ENCODE measurements at places on chromosomes 5 and 9. TPM values are rescaled to one million over a fixed set of nuclear protein-coding genes. Genes with fewer than 3 reads are reported as not detected.

- no peak overlapping the region for H3K27ac ChIP-seq
- DNase-seq = no peak
- no peaks in the 10 kb centered on the region for H3K27me3 ChIP-seq
Observed at GRCh38 chr5:159211729-159212174, 2.4 kb upstream of the RNF145 start.

The ANKS6 gene
- 12.1 TPM for total RNA-seq

The CCNJL gene
- total RNA-seq = 0.09 TPM

DNA sequence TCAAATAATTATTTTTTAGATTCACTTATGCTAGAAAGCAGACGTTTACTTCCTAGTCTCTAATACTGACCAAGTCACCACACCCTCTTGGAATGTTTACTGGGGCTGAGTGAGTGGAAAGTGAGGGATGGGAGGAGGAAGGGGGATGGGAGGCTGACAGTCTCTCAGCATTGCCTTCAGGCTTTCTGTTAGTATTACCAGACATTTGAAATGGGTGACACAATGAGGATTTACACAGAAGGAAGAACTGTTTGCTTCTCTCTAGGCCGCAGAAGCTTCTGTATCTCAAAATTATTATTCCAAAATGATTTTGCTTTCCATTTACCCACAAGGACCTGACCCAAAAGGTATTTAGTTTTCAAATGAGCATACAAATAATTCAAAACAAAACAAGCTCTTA is 232.8 kb upstream of the ZNF608 start:
- no peaks in the 10 kb centered on the region for H3K36me3 ChIP-seq
- H3K4me1 ChIP-seq = peaks cover 60% of the 10 kb centered on the region
- no peak overlapping the region for H3K27ac ChIP-seq
- no peak overlapping the region for H3K4me3 ChIP-seq

DNA sequence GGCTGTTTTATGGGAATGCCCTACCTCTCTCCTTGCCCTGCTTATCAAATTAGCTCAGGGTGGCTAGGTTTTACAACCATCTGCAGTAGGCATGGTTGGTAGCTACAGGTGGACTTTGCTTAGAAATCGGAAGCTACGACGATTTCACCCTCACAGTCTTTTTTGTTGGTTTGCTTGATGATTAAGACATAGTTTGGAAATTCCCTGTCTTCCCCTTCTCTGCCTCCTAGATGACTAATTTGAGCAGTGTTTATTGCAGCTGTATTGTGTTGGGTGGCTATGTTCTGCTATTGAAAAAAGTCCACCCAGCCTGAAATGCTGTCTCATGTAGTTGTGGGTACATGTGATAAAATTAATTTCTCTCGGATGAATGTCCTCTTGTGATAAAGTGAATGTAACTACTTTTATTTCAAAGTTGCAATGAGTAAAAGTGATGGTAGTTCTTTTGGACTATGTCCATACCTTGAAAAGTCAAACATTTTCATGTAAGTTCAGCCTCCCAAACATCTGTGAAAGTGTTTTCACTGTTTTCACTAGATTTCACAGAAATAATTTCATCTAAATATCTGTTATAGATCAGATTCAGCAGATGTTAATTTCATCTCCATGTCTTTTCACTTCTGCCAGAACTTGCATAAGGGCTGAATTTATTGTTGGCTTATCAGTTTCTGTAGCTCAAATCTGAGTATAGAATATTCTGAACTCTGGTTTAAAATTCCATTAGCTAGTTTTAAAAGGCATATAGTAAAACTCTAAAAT is 37.3 kb upstream of the FYB1 start:
- no peak overlapping the region for H3K4me3 ChIP-seq
- no peaks in the 10 kb centered on the region for H3K4me1 ChIP-seq
- no peak for DNase-seq
- H3K36me3 ChIP-seq = no peaks in the 10 kb centered on the region
- H3K27ac ChIP-seq = no peak overlapping the region

The AP3S1 gene
- total RNA-seq = 43.2 TPM

DNA sequence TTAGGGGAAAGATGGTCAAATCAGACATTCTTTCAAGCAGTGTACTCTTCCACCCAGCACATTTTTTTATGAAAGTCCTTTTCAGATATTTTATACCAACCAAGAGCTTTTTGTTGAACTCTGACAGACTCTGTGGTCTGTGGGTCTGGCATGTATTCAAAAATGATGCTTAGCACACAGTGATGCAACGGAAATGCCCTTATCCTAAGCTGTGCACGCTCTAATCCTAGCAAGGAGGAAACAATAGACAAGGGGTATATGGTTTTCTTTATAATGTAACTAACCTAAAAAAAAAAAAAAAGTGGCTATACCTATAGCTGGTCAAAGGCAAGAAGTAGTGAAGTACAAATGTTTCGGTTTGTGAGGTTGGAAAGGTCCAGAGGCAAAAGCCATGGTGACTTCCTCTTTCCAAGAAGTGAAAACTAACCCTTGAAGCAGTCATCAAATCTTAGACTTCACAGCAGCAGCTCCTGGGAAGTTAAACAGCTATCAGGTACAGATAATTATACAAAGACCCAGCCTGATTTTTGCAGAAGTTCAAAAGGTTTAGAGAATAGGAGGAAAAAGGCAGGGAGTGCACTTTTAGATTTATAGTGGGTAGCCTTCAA is 82.5 kb downstream of the SEMA6A start:
- H3K4me1 ChIP-seq = peaks cover 24% of the 10 kb centered on the region
- no peaks in the 10 kb centered on the region for H3K36me3 ChIP-seq
- H3K27ac ChIP-seq = no peak overlapping the region
- no peak for DNase-seq
- H3K27me3 ChIP-seq = no peaks in the 10 kb centered on the region
- H3K4me3 ChIP-seq = no peak overlapping the region

- no peak overlapping the region for H3K4me3 ChIP-seq
- peaks cover 2% of the 10 kb centered on the region for H3K27me3 ChIP-seq
- DNase-seq = no peak
- no peaks in the 10 kb centered on the region for H3K36me3 ChIP-seq
- no peaks in the 10 kb centered on the region for H3K4me1 ChIP-seq
- no peak overlapping the region for H3K27ac ChIP-seq
Observed at GRCh38 chr9:77988630-77989029, 43.0 kb downstream of the GNAQ start.

GRCh38 chr5:67031692-67032091 is 164.9 kb downstream of the CD180 start:
- DNase-seq = no peak
- H3K27ac ChIP-seq = no peak overlapping the region

Measured in activated B cell treated with CpG ODN at 0.5 μM for 24 hours (primary cell).